Smooth muscle cell of trachea (primary cell): ENCODE measurements at places on chromosomes 4 and X. TPM values are rescaled to one million over a fixed set of nuclear protein-coding genes. Genes with fewer than 3 reads are reported as not detected.

The DACH2 gene
- not detected in 2 replicates for total RNA-seq

The VCX gene
- total RNA-seq: not detected in 2 replicates

The ZFP42 gene
- total RNA-seq: 0.15 and 0.33 TPM in 2 replicates

The NDST4 gene
- not detected in 2 replicates for total RNA-seq

The TMEM164 gene
- total RNA-seq: 7.1 and 22.7 TPM in 2 replicates

The SLC39A8 gene
- total RNA-seq: 2.0 and 9.3 TPM in 2 replicates

The GSX2 gene
- not detected in 2 replicates for total RNA-seq

The CLDN2 gene
- total RNA-seq: not detected in 2 replicates

The FAT4 gene
- total RNA-seq: 18.5 and 23.6 TPM in 2 replicates
